ENCODE measurements at places on chromosomes 2 and 18. TPM values are rescaled to one million over a fixed set of nuclear protein-coding genes. Genes with fewer than 3 reads are reported as not detected.
A peak's percentile ranks its signal among the peaks of the same experiment; 100 is the strongest.

DNA sequence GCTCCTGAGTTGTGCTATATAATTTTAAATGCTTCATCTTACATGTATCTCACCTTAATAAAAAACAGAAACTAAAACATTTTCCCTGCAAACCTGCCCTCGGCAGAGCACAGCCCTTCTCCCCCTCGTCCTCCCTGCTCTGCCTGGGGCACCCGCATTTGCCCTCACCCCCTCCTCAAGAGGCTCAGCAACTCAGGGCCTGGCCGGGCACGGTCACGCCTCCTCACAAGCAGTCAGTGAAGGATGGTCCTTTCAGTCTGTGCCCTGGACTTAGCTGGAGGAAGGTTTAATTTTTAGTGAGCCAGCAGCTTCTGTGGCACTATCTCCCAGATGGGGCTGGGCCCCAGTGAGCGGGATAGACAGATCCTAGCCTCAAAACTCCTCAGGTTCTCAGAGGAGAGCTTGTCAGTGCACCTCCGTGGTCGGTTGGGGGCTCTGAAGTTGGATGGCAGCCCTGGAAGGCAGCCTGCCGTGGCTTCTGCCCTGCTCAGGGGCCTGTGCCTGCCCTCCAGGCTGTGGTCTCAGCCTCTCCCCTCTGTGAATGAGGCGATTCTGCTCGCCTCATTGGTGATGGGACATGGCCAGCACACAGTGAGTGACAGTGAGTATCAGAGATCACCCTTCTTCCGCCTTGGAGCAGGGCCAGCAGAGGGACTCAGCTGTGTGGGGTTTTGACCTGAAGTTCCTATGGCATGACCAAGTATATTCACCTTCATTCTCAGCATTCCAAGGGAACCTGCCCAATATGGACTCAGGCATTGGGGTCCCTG lies 56.3 kb upstream of the AFF3 start:
- no peak for DNase-seq

- DNase-seq, result no peak
These were observed 346.7 kb downstream of the SS18 start for GRCh38 chr18:25743646-25744151.

DNA sequence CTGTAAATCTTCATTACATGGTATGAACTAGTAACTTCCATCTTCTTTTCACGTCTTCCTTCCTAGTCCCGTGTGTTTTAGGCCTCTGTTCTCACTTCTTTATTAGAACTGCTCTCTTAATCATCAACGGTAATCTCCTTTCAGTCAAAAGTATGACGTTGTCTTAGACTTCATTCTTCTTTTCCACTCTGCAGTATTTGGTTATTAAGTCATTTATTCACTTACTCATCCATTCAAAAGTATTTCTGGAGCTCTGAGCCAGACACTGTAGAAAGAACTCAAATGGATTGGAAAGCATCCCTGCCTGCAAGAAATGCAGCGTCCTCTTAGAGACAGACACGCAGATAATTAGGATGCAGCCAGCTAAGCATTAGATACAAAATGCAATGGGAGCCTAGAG lies 494.6 kb upstream of the NRP2 start:
- DNase-seq, result no peak

Gene IL1F10
- not detected for total RNA-seq

Gene EN1
- not detected for total RNA-seq

- DNase-seq, result peak; percentile 69
These were observed 85.3 kb upstream of the RAB27B start for GRCh38 chr18:54742659-54743604.

Gene GALR1
- not detected for total RNA-seq

Gene RGPD4
- total RNA-seq, result 0.08 TPM

GRCh38 chr2:3388412-3388738 lies 8.9 kb downstream of the TRAPPC12 start:
- no peak for DNase-seq

Gene RESP18
- total RNA-seq, result not detected

- DNase-seq, result no peak
These were observed 335.0 kb upstream of the TRIB2 start for GRCh38 chr2:12381543-12382325.

Gene DUSP28
- total RNA-seq, result 6.2 TPM

DNA sequence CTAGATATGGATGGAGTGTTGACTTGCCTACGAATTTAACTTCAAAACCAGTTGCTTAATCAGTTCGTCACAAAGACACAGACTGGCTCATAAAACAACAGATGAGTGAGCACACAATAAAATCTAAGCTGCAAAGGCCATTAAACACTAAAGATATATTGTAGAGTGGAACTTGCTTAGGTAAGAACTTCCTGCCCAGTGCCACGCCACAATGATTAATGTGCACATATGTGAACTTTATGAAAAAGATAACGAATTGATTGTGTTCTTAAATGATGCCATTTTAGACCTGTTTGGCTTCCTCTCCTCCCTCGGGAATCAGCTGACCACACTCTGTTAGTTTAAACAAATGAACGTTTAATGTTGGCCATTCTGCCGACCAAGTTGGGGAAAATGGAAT lies 2031.3 kb upstream of the CELF4 start:
- DNase-seq, result no peak

Gene SUMO1
- 83.7 TPM for total RNA-seq

DNA sequence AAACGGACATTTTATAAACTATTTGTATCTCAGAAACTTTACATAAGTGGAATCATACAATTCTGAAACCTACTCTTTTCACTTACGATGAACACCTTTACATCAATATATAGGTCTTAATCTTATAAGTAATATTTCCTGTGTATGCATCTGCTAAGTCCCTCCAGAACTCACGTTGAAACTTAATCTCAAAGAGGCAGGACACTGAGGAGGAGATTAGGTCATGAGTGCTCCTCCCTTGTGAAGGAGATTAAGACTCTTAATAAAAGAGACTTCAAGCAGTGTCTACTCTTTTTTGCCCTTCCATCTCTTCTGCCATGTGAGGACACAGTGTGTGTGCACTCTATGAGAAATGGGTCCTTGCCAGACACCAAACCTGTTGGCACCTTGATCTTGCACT lies 94.7 kb upstream of the CDKL4 start:
- DNase-seq, result no peak

Gene DNER
- 0.34 TPM for total RNA-seq

DNA sequence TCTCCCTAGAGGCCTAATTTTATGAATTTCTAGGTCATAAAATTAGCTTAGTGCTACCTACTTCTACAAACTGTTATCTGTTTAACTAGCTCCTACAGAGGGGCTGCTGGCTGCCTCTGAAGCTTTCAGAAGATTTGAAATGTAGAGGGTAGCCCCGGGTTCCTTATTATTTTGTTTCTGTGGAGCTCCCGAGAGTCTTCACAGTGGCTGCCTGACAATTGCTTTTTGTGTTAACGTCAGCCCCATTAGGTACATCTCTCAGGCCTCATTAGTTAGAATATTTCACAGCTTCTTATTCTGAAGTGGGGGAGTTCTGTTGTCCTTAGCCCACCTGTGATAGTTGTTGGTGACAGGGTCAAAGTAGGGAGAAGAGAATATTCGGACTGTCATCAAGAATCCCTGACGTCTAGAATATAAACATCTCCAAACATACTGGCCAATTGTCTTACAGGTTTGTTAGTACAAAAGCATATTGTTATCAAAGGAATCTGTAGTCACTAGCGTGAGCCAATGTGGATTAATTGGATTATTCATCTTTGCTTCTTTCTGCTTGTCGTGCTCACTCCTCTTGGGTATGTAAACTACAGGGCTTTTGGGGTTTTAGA lies 77.5 kb downstream of the DIS3L2 start:
- no peak for DNase-seq

Gene PPP1R1C
- 2.0 TPM for total RNA-seq

DNA sequence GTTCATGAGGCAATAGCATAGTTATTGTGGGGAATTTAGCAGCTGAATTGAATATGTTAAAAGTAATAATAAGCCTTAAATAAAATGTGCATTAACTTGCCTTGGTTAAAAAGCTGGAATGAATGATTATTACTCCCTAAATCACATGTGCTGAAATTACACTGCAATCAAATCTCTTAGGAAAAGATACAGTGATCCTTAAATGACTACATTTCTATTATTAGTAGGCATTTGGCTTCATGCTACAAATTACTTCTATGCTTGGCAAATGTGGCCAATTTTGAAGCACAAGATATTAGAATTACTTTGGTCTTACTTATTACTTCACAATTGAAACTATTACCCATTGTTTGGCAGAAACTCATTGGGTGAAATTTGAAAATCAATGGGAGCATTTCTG lies 5.4 kb downstream of the RND3 start:
- no peak for DNase-seq

DNA sequence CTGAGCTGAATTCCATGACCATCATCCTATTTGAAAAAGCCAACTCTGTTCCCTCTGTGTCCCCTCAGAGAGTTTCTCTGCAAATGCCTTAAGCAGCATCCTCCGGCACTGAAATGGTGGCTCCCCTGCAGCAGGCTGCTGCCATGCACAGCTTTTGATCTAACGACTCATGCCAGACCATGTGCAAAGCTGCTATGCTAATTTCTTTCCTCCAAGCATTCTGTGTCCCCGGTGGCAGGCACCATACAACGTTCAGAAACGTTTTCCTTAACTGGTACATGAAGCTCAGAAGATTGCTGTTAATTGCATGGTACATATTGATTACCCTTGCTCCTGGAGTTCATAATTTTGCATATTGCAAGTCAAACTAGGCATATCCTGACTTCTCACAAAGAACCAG lies 336.8 kb downstream of the RBM43 start:
- DNase-seq, result no peak

Gene INO80D
- 42.8 TPM for total RNA-seq

Gene GCKR
- total RNA-seq, result 1.9 TPM

GRCh38 chr18:62583376-62583775 lies 60.6 kb downstream of the ZCCHC2 start:
- no peak for DNase-seq

- peak; percentile 73 for DNase-seq
These were observed 244.7 kb upstream of the HS6ST1 start for GRCh38 chr2:128563348-128563687.

Gene SLC38A11
- 2.4 TPM for total RNA-seq

- no peak for DNase-seq
These were observed 13.0 kb upstream of the TYMS start for GRCh38 chr18:644395-645004.

DNA sequence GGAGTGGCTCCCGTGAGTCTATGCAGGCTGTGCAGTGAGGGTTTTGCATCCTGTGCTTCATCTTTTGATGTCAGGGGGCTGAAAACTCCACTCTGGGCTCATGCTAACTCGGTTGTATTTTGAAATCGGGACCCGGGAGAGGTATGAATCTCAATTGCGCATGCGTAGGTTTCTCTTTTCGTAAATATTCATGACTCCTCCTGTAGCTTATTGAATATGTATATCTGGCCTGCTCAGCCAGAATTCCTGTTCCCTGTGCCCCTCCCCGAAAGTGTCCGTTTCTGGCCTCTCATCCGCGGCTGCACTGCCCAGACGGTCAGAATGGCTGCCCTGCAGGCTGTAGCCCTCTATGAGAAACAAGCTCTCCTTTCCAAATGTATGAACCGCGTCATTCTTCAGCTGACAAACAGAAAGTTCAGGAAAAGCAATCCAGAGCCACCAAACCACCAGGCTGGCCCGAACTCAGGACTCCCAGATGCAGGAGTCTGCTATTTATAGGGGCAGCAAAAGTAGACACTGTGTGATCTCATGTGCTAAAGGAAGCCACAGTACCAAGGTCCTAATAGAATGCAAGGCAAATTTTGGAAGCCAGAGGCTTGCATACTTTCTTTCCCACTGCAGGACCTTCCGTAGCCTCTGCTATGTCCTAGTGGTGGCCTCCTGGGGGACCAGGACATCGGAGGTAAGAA lies 41.7 kb downstream of the AKAIN1 start:
- DNase-seq, result no peak

GRCh38 chr2:190466819-190467446 lies 58.8 kb downstream of the MFSD6 start:
- no peak for DNase-seq

GRCh38 chr18:32358075-32358474 lies 112.6 kb downstream of the GAREM1 start:
- no peak for DNase-seq

DNA sequence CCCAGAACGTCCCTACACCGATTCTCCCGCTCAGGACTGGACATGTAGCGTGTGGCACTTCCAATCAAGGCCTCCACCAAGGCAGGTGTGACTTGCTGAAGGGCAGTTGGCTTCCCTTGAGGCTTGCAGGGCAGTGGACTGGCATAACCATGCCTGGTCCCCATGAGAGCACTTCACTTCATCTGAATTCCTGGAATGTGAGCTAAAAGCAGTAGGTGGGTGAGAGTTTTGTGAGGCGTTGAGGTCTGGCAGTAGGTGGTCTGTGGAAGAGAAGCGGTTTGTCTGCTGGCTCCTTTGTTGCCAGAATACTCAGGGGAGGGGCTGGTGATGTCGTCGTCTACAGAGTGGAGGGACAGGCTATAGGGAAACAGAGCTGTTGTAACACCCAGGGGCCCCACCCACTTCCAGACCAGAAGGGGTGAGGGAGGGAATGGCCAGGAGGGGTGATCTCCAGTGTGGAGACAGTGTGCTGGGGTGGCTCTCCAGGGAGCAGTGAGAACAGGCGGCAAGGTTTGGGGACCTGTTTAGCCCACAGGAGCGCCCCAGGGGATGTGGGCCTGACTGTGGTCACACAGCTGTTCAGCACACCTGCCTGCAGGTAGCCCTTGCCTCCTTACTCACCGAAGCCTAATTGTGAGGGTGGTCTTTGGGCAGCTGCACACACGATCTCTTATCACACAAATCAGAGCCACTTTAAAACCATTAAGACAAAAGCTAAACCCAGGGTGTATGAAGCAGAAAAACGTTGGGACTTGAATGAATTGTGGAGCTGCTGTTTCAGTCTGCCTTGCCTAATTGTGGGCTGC lies 21.5 kb upstream of the ALKAL2 start:
- DNase-seq, result no peak

DNA sequence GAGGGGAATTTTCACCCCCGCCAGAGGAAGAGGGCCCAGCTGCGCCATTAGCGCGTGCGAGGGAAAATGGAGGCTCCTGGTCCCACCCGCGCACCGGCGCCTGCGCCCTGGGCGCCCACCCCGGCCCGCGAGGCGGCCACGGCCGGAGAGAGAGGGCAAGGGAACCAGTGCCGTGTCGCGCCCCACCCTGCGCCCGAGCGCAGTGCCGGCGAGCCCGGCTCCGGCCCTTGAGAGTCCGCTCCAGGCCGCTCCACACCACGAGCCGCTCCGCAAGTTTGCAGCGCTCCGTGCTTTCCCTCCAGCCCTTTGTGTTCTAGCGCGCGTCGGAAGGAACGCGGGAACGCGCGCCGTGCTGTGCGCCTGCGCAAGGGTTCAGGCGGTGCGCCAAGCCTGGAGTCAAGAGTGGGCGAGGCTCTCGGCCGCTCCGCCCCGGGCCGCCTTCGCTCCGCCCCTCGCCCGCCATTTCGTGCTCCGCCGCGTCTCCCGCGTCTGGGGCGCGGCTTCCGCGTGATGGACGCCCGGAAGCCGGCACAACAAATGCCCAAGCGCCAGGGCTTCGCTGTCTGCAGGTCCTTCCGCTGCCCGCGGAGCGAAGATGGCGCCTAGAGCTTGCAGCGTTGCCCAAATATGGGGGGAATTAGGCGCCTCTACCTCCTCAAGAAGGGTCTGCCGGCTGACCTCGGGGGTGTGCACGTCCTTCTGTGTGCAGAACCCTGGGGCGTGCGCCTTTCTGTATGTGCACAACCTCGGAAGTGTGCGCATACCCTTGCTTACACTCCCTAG lies 46.1 kb upstream of the PTMA start:
- DNase-seq, result peak; percentile 97

Gene RUFY4
- 5.6 TPM for total RNA-seq

Gene CTAGE1
- total RNA-seq, result not detected

Gene POTEE
- 0.29 TPM for total RNA-seq

Data from ureter (tissue), 1 donor.